ENCODE measurements at places on chromosomes 11 and 22.

DNA sequence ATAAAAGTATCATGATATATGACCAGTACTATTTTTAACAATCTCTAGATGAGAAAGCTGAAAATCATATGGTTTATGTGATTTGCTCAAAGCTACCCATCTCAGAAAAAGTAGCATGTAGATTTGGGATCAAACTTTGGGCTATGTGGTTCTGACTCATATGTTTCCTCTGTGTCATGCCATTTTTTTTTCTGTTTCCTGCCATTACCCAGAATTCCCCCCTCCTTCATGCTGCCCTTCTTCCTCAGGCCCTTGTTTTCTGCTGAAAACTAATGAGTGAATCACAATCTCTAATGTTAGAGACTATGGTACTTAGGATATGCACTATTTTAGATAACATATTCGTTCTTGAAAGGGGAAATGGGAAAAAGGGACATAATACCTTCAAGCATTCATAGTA, 80.7 kb downstream of the JRKL start:
- no peak for DNase-seq

GRCh38 chr22:50551160-50551752, 5.6 kb downstream of the KLHDC7B start:
- DNase-seq, result no peak

DNA sequence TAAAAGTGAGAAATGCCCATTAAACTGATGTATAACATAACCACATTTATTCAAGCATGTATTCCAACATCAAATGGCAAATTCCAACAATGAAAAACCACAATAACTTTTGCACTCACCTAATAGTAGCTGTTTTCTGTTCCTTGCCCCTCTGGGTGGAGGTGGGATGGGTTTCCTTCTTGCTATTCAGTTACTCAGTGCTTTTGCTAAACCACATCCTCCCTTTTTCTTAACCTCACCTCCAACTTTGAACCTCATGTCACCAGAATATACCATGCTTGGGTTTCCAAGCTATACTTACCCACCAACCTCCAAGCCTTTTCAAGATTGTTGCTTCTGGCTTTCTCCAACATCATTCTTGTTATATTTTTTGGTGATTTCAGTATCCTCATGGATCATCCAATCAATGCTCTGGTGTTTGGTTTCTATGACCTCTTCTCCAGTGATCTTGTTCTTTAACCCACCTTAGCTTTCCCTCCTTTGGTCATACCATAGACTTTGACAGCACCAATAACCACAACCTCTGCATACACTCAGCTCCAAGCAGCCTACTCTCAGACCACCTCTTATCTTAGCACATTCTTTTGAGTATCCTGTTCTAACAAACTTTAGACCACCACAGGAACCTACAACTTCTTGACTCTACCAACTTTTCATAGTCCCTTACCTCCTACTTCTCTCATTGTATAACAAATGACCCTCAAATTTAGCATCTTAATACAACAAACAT, 3.2 kb upstream of the CCDC15 start:
- no peak for DNase-seq

GRCh38 chr11:3338569-3339339, 40.2 kb downstream of the ZNF195 start:
- DNase-seq, result no peak

GRCh38 chr11:118537409-118537980, 6.5 kb downstream of the TMEM25 start:
- no peak for DNase-seq

DNA sequence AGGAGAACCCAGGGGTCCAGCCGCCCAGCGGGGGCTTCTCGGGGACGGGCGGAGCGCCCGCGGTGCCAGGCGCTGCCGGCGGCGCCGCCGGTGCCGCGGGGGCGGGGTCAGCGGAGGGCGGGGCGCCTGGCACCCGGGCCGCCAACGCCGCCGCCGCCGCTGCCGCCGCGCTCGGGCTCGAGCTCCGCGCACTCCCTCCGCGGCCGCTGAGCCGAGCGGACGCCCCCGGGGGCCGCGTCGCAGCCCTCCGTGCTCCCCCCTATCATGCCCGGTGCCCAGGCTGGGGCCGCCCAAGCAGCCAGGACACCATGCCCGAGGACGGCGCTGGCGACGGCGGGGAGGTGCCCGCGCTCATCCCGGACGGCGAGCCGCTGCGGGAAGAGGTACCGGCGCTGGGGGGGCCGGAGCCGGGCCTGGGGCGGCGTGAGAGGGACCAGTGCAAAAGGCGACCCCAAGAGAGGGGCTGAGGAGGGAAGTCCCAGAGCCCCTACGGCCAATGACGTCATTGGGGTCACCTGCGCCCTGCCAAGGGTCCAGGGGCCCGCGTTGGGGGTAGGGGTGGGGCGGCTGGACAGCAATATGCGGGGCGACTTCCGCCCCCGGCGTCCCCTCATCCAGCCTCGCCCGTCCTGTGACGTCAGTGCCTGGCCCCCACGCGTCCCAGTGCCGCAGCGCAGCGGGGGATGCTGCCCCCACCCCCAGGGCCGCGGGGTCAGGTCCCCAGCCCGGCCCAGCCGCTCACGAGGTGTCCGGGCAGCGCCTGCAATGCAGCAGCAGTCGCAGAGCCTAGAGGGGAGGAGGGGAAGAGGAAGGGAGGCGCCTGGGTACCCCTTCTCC, at the start of gene TMEM151A:
Gene TMEM151A, plus strand, starts transcription at position 189 of the 837 bp plus-strand sequence. Its CDS starts 120 bp downstream, at position 309.
- no peak for DNase-seq

DNA sequence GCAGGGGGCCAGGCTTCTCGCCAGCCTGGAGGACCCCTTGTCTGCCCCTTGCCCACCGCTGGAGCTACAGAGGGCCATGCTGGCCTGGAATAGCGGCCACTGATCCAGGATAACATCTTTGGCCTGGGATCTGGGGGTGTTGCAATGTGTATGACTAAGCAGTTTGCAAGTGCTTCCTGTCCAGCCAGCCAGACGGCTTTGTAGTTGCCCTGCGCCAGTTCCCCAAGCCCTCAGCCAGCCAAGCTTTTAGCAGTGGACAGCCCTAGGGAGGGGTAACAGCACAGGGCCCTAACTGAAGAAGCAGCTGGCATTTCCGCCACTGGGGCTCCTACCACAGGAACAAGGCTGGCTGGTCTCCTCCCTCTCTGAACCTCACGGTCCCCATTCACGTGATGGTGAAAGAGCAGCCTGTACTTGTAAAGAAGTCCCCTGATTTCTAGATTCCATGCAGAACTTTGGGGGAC, 32.1 kb downstream of the UQCR10 start:
- peak; percentile 76 for DNase-seq

GRCh38 chr11:112886434-112887370, 74.5 kb upstream of the NCAM1 start:
- DNase-seq, result no peak

DNA sequence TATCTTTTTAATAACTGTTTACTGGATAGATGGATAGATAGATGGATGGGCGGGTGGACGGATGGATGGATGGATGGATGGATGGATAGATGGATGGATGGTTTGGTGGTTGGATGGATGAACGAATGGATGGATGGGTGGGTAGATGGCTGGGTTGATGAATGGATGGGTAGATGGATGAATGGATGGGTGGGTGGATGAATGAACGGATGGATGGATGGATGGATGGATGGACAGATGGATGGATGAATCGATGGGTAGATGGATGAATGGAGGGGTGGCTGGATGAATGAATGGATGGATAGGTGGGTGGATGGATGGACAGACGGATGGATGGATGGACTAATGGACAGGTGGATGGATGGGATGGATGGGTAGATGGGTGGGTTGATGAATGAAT, 13.8 kb upstream of the SLC22A12 start:
- no peak for DNase-seq

DNA sequence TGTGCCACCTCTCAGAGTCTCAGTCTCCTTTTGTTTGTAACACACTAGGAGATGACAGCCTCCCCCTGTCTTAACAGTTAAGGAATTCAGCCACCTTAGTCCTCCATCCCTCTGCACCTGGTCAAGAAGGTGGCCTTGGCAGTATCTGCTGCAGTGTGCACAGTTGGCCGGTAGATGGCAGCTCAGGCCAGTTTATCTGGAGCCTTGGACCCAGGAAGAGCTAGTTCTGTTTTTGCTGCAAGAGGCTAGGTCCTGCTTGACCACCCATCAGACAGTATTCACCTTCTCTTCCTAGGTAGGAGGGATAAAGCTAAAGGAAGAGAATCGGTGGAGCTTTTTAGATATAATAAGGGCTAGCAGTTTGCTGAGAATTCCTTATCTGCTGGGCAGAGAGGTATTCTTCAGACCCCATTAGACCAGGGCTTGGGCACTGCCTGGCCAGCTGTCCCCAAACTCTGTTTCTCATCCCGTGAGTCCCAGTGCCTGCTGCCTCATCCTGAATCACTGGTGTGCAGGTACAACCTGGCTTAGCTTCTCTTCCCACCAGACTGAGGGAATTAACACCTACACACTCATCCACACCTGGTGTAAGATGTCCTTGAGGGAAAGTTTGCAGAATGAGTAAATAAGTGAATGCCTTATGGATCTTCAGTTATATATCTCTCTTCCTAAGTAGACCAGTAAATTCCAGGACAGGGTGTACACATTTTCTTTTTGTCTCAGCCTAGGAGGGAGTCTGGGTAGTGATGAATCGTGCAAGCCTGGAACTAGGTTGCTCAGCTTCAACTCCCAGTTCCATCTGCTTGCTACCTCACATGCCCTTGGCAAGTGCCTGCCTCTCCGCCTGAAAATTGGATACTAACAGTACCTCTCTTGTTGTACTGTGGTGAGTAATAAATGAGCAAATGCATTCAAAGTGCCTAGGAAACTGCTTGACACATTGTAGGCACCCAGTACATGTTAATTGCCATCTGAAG, 70.8 kb upstream of the NARS2 start:
- DNase-seq, result no peak

GRCh38 chr11:60377401-60378136, 763 bp upstream of the MS4A7 start:
- DNase-seq, result no peak

DNA sequence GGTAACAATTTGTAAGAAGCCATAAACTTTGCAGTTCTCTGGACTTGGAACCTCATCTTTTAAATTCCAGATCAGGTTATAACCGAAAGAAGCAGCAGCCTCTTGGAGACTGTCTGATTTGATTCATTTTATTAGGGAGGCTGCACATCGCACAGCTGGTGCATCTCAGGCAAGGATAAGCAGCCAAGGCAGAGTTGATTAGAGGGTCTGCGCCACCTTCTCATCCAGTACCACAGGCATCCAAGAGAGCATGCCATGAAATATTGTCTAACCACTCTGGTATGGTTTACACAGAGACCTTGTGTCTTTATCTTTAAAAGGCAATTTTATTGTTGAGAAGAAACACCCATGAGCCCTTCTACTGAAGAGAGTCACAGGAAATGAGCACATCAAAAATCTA, 16.2 kb upstream of the CWF19L2 start:
- DNase-seq, result no peak

- DNase-seq, result no peak
Observed at GRCh38 chr11:29019960-29020683, 911.9 kb downstream of the METTL15 start.

- peak; percentile 83 for DNase-seq
Observed at GRCh38 chr11:117239295-117239694, 6.8 kb downstream of the RNF214 start.

All from skeletal muscle cell (primary cell).